ENCODE measurements at places on chromosomes 1 and 21. TPM values are rescaled to one million over a fixed set of nuclear protein-coding genes. Genes with fewer than 3 reads are reported as not detected.
A peak's percentile ranks its signal among the peaks of the same experiment; 100 is the strongest.

The MYCL gene
- total RNA-seq: not detected

- no peak for DNase-seq
These were observed 77.8 kb downstream of the C4BPA start for GRCh38 chr1:207181847-207182246.

The GIPC2 gene
- total RNA-seq: 0.52 TPM

GRCh38 chr1:218516526-218516925, 171.4 kb downstream of the TGFB2 start:
- DNase-seq: no peak

DNA sequence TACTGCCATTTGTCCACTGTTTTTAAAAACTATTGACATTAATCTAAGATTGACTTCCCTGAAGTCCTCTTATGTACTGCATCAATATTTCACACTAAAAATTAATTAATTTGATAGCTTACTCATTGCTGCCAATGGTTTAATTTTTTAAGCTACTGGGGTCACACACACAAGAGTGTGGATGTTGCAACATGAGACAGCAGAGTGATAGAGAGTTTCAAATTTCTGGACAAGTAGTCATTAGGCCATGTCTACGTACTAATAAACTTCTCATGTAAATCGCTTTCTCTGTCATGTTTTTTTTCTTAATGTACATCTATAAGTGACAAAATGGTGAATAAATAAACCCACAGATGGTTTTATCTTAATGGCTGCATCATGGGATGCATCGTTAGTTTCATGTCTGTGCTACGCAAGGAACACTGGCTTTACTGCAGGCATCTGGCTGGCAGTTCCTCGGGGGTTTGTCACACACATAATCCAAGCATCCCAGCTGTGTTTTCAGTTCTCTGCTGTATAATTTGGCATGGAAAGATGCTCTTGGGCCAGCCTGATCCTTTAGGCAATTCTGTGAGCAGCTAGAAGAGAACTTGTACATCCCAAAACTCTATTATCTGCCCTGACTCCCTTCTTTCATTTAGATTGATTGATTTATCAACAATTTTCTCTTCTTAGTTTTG, 16.4 kb upstream of the CHODL start:
- no peak for DNase-seq

The GJB4 gene
- not detected for total RNA-seq

The TCHH gene
- not detected for total RNA-seq

The NPL gene
- total RNA-seq: 4.5 TPM

DNA sequence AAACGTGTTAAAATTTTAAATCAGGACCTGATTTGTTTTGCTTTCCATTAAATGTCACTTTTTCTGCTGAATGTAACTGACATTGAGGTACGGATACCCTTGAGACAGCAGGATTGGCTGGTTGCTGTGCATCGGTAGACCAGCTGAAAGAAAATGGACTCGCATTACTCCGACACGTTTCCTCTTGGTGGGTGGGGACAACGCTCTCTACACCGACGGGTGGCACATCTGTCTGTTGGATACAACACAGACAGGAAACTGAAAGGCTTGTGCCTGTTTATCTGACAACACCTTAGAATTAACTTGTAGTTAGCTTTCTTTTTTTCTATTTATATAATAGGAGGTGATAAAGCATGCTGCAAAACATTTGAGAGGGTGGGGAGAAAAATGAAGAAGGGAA, 19.4 kb downstream of the PRPF38A start:
- DNase-seq: peak; percentile 57

DNA sequence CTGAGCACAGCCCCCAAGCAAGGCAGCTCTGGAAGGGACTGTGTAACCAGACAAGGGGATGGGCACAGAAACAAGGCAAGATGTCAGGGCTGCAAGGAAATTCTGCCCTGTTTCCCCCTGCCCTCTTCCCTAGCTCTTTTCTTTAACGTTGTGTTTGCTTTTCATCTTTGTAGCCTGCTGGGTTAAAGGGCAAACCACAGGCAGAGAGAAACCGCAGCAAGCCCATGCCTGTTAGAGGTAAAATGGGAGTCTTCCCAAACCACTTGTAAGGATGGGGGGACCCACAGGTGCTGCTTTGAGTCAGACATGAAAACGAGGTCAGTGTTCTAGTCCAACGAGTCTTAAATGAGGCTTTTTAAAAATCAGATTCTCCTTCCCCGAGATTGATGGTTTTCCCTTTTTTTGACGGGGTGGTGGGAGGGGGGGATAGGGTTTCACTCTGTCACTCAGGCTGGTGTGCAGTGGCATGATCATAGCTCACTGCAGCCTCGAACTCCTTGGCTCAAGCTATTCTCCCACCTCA, 13.3 kb downstream of the TGFBR3 start:
- DNase-seq: no peak

- no peak for DNase-seq
These were observed 605.3 kb downstream of the KCNT2 start for GRCh38 chr1:196002906-196003305.

DNA sequence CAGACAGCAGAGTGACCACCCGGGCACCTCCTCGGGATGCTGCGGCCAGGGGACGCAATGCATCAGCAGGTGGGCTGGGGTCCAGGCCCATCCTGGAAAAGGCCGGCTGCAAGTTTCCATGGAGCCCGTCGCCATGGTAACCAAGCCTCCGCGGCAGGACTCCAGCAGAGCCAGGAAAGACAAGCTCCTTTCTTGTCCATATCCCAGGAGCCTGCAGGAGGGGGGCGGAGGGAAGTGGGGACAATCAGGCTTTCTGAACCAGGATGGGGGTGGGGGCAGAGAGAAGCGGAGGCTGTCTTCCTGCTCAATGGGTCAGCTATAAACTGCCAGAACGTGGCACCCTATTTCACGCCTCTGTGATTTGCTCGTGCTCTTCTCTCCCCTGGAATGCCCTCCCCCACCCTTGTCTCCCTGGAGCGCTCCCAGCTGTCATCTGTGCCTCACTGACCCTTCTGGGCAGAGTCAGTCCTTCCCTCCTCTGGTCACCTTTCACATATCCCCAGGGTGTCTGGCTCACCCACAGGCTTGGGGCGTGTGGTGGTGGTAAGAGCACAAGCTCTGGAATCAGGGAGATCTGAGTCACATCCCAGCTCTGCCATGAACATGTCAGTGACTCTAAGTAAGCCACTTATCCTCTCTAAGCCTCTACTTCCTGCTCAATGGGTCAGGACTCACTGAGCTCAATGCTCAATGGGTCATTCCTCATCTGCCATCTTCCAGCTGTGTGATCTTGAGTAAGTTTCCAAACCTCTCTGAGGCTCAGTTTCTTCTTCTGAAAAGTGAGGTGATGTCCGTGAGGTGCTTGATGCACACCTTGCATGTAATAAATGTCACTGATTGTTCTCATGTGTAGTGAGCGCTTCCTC, 58.9 kb upstream of the LAPTM5 start:
- DNase-seq: no peak

DNA sequence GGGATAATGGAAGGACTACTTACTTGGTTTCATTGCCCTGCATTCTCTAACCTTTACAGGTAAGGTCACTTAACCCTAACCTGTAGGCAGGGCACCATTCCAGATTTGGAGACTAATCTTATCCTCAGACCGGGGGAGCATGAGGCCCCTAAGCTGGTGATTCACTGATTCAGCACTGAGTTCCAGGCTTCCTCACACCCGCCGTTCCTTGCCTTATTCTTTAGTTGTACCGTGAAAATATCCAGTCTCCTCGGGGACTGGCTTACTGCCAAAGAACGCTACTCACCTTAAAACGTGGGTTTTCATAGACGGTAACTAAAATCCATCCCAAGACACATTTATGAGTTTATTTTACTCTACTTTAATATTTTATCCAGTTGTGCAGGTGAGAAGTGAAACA, 44.3 kb upstream of the COL24A1 start:
- DNase-seq: no peak

The AHCTF1 gene
- 69.5 TPM for total RNA-seq

- no peak for DNase-seq
These were observed 71.0 kb downstream of the TOMM20 start for GRCh38 chr1:235057385-235058306.

The F3 gene
- not detected for total RNA-seq

The WNT3A gene
- total RNA-seq: not detected

The WLS gene
- total RNA-seq: not detected

The OXCT2 gene
- total RNA-seq: not detected

GRCh38 chr1:116006486-116006964, 30.2 kb downstream of the SLC22A15 start:
- no peak for DNase-seq

- no peak for DNase-seq
These were observed 15.8 kb downstream of the CAMK2N1 start for GRCh38 chr1:20470194-20470593.

GRCh38 chr1:33517596-33518250, 45.3 kb downstream of the ZSCAN20 start:
- no peak for DNase-seq

GRCh38 chr1:29325675-29326074, 89.4 kb downstream of the PTPRU start:
- DNase-seq: no peak

GRCh38 chr1:18256282-18257235, 149.0 kb downstream of the IGSF21 start:
- DNase-seq: no peak

The MATN1 gene
- 0.96 TPM for total RNA-seq

DNA sequence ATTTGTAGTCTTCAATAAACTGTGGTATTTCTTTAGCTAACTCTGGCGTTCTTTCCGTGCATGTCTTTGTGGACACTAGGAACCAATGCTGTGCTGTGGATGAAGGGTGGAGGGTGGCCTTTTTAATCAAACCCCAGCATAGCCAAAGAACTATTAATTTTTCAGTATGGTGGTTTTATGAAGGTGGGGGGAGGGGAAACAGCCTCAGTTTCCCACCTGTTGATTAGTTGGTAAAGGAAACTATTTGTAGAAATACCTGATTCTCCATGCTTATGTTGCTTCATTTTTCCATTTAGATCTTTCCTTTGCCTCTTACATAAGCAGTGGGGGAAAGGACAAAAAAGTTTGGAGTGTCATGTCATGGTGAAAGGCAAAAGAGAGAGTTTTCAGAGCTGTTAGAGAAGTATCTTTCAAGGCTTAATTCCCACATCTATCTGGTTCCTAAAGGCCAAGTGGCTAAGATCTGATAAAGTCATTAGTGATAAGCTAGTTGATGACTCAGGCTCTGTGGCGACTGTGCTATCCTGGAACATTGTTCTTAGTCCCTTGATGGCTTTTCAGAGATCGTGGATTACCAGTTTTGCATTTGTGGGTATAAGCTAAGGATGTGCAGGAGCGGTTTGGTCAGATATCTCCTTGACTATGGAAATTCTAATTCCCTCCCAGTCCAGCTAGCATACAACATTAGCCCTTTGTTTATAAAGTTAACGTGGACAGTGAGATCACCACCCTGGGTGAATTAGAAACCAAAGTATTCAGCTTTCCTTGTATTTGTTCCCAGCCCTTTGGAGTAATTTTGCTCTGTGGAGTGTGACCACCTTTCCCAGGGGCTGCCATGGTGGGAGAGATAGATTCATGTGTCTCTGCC, 8.7 kb upstream of the HAX1 start:
- DNase-seq: no peak

The RXRG gene
- total RNA-seq: not detected

DNA sequence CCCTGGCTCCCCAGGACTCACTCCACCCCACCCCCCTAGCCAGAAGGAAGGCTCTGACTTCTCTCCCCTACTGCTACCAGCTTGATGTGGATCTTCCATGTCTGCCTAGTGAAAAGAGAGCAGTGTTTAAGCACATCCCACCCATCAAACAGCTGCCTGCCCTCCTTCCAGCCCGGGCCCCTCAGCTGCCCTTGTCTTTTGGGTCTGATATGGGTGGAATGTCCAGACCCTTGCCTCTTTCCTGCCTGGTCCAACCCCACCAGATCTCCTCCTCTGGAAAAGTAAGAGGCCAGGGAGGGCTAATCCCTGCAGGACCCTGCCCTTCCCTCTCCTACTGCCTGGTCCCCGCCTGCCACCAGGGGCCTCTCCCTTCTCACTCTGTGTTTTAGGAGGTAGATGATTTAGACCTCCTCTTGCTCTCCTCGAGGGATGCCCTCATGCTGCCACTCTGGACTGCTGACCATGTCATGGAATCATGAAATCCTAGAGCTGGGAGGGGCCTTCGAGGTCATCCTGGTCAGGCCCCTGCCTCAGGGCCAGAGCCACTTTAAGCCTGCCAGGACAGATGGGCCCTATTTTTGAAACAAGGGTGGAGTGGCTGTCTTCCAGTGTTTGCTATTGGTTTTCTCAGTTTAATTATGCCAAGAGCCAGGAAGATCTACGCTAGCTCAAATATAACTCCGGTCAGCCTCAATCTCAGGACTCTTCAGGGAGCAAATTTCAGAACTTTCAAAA, 15.8 kb upstream of the HSPG2 start:
- DNase-seq: no peak

The PARS2 gene
- total RNA-seq: 3.3 TPM

DNA sequence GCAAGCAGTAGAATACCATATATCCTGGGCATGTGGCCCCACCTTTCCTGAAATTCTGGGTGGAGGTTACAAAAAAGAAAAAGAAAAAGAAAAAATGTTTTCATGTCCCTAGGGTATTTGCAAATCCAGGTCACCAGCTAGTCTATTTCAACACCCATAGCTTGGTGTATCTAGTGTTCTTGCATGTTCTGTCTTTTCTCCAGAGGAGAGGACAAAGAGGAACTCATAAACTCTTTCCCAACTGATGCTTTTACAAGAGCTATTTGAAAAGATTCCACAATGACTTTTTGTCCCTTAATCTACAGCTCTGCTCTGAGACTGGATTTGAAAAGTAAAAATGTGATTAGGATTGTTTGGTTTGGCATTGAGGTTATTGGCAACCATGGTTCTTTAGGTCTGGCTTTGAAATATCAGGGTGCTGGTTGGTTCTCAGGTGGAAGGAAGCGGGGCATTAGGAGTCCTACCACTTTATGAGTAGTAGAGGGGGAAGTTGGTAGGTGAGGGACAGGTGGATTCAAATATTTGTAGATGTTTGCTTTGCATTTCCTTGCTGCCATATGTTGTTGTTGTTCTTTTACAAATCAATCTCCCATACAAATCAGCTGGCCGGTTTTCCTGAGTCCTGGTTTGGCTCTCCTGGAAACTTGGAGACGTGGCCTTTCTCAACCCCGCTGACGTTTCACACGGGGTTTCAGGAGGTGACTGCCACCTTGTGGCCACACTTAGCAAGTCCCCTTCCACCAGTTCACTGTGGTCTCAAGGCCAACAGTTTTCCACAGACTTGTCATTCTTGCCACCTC, 126.7 kb upstream of the KIAA0040 start:
- peak; percentile 67 for DNase-seq

- no peak for DNase-seq
These were observed 216.1 kb upstream of the TMEM51 start for GRCh38 chr1:14937288-14937949.

The LAMC1 gene
- total RNA-seq: 0.93 TPM

The GCSAML gene
- not detected for total RNA-seq

DNA sequence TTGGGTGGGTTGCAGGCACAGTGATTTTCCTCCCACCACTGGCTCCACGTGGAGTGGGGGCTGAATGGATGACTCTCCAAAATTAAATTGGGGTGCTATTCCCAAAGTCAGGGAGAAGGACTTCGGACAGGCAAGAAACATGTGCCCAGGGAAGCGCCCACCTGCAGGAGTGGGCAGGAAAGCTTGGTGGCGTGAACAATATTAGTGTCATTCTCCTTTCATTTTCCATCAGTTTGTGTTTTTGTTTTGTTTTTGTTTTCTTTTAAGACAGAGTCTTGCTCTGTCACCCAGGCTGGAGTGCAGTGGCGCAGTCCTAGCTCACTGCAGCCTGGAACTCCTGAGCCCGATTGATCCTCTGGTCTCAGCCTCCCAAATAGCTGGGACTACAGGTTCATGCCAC, 30.1 kb downstream of the TOMM20 start:
- DNase-seq: no peak

The TDRKH gene
- total RNA-seq: 20.5 TPM

The KCNK2 gene
- total RNA-seq: not detected

The TRIM67 gene
- total RNA-seq: not detected

- no peak for DNase-seq
These were observed 347.9 kb downstream of the LTN1 start for GRCh38 chr21:28644762-28645161.

- DNase-seq: no peak
These were observed 24.4 kb upstream of the ZC3H12A start for GRCh38 chr1:37449936-37450335.
